Right atrium auricular region (tissue), 2 donors: ENCODE measurements at places on chromosomes 1 and 21. TPM values are rescaled to one million over a fixed set of nuclear protein-coding genes. Genes with fewer than 3 reads are reported as not detected.

- no peak for DNase-seq
Measured at GRCh38 chr1:47180603-47181094, 9.2 kb downstream of the PDZK1IP1 start.

The TMEM35B gene
- 25.2 TPM for total RNA-seq

- no peak for DNase-seq
Measured at GRCh38 chr1:183693521-183693920, 40.4 kb upstream of the APOBEC4 start.

The AADACL3 gene
- not detected for total RNA-seq

- no peak for DNase-seq
Measured at GRCh38 chr1:99527545-99527944, 118.4 kb upstream of the PALMD start.

DNA sequence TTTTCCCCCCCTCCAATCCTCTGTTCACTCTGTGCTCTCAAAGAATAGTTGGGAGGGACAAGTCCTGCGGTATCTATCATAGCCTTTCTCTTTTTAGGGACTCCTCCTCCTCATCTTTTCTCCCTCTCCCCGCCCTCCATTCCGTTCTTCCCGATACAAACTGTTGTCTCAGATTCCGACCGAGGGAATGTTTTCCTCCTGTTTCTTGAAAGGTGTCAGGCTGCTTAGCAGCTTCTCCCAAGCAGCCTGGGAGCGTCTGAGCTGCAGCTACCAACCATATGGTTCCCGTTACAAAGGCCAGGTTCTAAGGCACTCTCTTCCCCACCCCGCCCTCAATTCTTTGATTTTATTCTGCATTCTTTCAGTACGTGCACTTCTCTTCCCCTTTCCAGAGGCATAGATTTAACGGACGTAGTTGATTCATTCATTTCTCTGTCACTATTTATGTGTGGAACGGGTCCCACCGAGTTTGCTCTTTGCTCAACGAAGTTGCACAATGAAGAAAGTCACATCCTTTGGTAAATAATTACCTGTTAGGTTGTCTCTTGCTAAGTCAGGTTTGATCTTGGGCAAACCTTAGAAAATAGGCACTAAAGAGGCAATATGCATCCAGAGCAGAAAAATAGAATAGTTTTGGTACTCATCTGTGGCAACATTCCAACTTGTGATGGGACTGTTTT, 2.8 kb downstream of the ADGRL2 start:
- no peak for DNase-seq

DNA sequence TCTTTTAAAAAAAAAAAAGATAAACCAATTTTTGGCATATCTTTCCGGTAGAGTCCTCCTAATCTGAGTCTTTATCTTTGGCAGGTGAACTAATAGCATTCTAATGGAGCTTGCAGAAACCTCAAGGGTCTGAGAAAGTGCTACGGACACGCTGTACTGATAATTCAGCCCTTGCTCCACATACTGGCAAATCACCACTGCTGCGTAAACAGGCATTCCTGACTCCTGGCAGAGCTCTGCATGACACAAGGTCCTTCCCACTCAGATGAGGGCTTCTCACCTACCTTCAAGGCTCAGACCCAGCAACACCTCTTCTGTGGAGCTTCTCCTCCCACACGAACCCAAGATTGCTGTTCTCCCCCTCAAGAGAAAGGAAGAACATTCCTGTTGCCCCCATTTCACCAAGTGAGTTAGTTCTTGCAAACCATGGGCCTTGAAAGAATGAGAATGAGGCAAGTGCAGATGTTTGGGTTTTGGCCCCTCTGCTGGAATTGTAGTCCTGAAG, 48.0 kb downstream of the LYST start:
- DNase-seq, result no peak

DNA sequence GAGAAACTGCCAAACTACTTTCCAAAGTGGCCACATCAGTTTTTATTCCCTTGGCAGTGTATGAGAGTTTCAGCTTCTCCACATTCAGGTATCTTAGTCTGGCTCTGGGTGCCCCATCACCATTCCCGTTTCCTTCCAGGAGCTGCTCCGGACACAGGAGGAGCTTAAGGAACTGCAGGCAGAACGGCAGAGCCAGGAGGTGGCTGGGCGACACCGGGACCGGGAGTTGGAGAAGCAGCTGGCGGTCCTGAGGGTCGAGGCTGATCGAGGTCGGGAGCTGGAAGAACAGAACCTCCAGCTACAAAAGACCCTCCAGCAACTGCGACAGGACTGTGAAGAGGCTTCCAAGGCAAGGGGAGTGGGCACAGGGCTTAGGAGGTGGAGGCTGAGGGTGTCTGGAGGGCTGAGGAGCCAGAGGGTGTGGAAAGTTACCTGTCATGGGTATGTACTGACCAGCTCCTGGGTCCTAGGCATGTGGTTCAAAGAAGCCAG, 10.9 kb upstream of the TUFT1 start:
- DNase-seq, result no peak

DNA sequence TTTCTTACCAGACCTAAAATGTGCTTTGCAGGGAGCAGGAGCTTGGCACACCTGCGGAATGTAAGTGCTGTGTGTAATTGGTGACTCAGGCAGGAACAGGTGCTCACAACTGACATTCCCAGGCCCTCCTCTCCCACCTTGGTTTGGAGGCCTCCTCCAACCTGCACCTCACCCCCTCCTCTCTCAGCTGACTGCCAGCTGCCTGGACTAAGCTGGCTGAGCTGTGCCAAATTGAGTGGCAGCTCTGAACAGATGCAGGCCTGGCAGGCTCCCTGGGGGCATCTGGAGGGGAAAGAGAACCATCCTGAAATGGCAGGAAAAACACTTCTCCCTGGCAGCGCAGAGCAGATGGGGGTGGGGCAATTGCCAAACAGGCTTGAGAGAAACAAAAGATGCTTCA, 91.7 kb upstream of the PGBD5 start:
- no peak for DNase-seq

The HSPA6 gene
- total RNA-seq, result 0.48 TPM

GRCh38 chr21:38922474-38923235, 116.9 kb downstream of the ETS2 start:
- no peak for DNase-seq

DNA sequence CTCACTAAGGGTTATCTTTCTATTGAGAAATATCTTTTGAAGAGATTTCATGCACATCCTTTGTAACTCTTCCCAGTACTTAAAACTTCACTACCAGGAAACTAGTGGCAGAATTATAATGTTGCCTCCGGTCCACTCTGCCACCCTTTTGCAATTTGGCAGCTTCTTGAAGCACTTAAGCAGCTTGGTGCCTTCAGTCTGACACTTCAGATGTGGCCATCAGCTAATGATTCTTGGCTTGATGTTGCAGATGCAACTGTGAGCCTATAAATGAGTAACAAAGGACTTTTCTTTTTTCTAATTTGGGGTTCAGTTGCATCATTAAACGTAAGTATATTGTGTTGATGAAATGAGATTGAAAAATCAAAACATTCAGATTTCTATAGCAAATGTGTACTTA, 187.5 kb upstream of the C21orf91 start:
- no peak for DNase-seq

DNA sequence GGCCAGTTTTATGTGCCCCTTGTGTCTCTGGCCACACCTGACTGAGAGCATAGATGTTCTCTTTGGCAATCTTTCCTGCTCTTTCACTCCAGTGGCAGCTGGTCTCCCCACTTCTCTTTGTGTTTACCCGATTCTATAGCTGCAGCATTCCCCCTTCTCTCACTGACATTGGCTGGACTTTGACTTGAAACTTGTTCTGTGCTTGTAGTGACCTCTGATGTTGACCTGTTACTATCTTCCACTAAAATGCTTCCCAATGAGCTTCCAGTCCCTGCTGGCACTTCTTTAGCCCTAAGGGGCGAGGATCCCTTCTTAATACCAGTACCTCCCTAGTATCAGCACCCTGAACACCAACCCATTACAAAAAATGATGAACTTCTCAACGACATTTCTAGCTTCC, 653.3 kb downstream of the LTN1 start:
- no peak for DNase-seq

GRCh38 chr1:21913258-21913657, 23.9 kb downstream of the HSPG2 start:
- DNase-seq, result no peak

DNA sequence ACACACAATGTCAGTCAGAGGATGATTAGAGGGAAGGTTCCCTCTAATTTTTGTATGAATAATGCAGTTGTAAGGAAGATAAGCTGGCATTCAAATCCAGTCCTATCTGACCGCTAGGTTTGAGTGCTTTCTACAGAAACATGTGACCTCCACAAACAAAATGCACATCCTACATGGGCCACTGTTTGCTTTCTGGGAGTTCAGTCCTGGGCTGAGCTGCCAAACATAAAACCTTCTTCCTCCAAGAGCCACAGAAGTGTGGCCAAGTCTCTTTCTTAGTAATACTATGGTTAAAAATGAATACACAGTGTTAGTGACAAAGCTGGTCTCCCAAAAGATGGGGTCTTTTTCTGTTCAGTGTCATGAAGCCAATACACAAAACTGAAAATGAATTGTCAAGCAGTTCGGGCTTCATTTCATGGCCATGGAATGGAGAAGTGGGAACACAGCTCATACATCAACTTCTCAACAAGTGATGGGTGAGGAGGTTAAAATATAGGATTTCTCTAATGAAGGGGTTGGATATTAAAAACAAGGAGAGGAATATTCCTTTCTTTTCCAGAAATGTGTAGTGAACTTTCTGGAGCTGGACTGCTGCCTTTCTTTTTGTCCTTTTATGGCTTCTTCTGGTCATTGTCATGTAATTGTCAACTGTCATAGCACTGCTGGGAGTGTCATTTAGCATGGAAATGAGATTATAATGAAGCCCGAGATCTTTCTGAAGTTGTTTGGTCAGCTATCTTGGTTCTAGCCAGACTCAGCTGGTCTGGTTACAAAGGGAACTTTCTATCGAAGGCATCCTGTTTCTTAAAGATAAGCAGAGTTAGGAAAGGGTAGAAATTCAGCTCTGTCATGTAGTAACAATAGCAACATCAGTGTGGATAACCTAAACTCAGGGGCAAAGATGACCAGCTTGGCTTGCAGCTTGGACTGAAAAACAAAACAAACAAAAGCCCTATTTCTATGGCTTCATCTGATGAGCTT, 135.1 kb downstream of the CHD1L start:
- no peak for DNase-seq

- peak; percentile 59 for DNase-seq
Measured at GRCh38 chr21:16192902-16193301, 463.1 kb downstream of the USP25 start.
